Placental epithelial cell (primary cell): ENCODE measurements at places on chromosomes 5 and 9. TPM values are rescaled to one million over a fixed set of nuclear protein-coding genes. Genes with fewer than 3 reads are reported as not detected.

The COL27A1 gene
- 1.2 and 3.1 TPM in 2 replicates for total RNA-seq

The CKS2 gene
- total RNA-seq, result 48.7 and 64.0 TPM in 2 replicates

The IFNA13 gene
- total RNA-seq, result under 0.01 TPM in 1 of 2 replicates, not detected in the other

The IRX2 gene
- 34.5 and 48.2 TPM in 2 replicates for total RNA-seq

The SOX30 gene
- not detected in 2 replicates for total RNA-seq

The SPATA31A6 gene
- not detected in 2 replicates for total RNA-seq

The GOLGA1 gene
- 10.6 and 11.9 TPM in 2 replicates for total RNA-seq

The HOMER1 gene
- total RNA-seq, result 7.7 and 9.0 TPM in 2 replicates

The ZNF462 gene
- 17.0 and 28.3 TPM in 2 replicates for total RNA-seq

The C5 gene
- total RNA-seq, result 1.6 and 3.9 TPM in 2 replicates

The FBXL7 gene
- 6.9 and 7.9 TPM in 2 replicates for total RNA-seq

The OR1Q1 gene
- total RNA-seq, result not detected in 2 replicates

The GLRA1 gene
- total RNA-seq, result not detected in 2 replicates
